ENCODE measurements at places on chromosomes 5 and 9.

GRCh38 chr5:140855772-140856674 lies at the start of gene PCDHA10:
Gene PCDHA10 (plus strand): TSS chr5:140855897. CDS start chr5:140856049, 152 bp downstream.
- peak; percentile 18 for DNase-seq

- DNase-seq = no peak
These were observed 318.9 kb upstream of the RIOK2 start for GRCh38 chr5:97501965-97502305.

DNA sequence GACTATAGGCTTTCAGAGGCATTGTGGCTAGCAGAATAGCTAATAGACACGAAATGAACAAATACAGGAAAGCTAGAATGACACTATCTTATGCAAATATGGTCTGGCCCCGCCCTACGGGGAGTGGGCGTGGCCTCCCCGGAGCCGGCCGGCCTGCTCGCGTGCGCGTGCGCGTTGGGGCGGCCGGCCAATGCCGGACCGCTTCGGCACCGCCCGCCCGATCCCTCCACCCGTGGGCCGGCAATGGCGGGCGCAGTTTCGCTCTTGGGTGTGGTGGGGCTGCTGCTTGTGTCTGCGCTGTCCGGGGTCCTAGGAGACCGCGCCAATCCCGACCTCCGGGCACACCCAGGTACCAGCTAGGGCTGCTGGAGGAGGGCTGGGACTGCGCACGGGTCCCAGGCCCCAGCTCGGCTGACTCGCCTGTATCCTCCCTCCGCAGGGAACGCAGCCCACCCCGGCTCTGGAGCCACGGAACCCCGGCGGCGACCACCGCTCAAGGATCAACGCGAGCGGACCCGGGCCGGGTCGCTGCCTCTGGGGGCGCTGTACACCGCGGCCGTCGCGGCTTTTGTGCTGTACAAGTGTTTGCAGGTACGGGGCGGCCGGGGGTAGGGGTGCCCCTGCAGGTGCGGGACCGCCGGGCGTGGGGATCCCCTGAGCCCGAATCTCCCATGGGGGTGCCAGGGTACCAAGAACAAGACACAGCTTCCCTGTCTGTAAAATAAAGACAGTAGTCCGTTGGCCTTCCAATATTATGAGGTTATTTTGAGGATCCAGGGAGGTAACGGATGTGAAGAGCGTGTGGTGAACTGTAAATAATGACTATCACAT lies at the start of gene CCDC107:
CCDC107 (plus strand) TSS at position 156 of the 831 bp plus-strand sequence; CDS start at position 244, 88 bp downstream.
- DNase-seq = peak; percentile 86

- DNase-seq = peak; percentile 4
These were observed 87.5 kb upstream of the FSD1L start for GRCh38 chr9:105360344-105360743.

- no peak for DNase-seq
These were observed 35.2 kb upstream of the IRX4 start for GRCh38 chr5:1917830-1918487.

DNA sequence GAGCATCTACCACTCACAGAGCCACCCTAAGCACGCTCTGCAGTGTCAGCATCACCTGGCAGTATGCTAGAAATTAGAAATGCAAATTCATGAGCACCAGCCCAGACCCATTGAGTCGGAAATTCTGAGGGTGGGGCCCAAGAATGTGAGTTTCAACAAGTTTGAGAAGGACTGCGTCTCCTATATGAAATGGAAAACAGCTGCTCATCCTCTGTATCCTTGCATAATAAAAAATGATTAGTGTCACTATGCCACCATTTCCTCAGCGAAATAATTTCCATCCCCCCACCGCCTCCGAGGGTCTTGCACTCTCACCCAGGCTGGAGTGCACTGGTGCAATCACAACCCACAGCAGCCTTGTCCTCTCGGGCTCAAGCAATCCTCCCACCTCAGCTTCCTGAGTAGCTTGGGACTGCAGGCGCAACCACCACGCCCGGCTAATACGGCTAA lies 1.3 kb upstream of the IQGAP2 start:
- no peak for DNase-seq

DNA sequence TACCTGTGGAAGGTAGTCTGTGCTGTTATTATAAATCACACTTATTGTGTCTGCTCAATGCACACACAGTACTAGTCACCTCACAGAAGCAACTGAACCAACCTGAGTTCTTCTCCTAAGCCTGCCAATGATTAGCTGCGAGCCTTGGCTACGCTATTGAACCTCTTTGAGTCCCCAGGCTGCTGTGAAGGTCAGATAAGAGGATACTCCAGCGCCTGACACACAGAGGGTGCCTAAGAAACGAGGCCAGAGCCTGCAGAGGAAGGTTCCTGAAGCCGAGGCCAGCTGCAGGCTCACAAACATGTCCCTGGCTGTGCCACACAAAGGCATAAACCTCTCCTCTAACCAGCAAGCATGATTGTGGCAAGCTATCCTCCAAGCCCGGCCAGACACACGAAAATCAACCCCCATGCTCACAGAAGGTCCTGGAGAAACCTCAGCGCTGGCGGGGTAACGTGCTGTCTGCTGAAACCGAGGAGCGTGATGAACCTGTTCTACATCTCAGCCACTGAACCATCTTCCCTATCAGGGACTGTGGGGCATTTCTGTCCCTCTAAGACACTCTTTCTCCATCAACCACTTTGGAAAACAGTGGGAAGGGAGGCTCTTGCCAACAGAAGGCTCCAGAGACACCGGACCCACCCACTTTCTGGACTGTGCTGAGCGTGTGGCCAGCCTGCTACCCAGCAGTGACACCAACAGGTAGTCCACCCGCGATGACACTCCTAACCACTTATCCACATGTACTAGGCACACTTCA lies 53.2 kb upstream of the SLC25A51 start:
- no peak for DNase-seq

- no peak for DNase-seq
These were observed 109.2 kb upstream of the SHB start for GRCh38 chr9:38178237-38178636.

DNA sequence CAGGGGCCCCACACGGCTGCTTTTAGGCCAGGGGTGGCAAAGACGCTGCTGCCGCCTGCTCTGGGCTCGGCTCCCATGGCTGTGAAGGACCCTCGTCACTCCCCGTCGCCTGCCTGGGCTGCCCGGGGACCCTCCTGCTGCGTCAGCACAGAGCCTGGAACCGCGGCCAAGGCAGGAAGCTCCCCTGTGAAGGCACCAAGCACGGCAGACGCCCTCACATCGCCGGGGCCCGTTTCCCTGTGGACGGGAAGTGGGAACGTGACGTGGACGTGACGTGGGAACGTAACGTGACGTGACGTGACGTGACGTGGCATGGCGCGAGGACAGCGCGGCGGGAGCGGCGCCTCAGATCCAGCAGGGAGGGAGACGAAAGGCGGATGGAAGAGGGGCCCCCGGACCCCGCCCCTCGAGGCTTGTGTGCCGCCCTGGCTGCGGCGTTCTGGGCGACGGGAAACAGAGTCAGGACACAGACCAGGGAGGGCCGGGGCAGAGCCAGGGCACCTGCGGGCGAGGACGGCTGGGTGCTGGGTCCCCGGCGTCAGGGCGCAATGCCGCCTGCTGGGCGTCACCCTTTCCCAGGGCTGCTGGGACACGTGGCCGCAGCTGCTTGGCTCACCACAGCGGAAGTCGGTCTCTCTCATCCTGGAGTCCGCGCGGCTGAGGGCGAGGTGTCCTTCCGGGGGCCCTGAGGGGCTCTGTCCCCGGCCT lies 53.1 kb downstream of the MRPL36 start:
- DNase-seq = no peak

DNA sequence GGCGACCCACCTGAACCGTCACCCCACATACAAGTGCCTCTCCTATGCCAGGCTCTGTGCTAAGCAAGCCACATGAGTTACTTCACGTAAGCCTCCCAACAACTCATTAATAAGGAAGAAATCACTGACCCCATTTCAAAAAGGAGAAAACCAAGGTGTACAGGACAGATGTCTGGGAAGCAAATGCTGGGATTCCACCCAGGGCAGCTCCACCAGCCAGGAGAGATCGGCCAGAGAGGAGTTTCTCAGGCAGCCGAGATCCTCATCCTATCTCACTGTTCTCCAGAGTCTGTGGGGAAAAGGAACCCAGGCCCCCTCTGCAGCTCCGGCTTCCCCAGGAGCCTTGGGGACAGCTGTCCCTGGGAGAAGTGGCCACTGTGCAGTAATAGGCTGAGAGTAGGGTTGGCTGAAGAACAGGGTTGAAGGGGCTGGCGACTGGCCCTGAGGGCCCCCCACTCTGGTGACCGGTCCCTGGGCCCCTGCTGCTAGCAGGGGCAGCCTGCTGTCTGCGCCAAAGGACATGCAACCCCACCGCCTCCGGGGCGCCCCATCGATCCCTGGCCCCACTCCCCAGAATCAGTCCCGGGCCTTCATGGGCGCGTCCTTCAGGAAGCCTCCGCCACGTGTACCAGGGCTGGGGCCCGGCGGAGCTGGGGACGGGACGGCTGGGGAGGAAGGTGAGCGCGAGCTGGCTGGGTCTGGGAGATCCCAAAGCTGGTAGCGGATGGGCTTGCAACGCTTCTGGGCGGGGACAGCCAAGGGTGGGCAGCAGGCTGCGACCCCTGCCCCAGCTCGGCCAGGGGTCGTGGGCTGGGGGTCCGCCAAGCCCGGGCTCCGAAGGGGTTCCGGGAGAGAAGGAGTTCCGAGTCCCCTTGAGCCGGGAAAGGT lies 44.1 kb upstream of the STXBP1 start:
- DNase-seq = no peak

GRCh38 chr5:88878976-88879375 lies 4.0 kb downstream of the MEF2C start:
- DNase-seq = no peak

- no peak for DNase-seq
These were observed 21.3 kb downstream of the NREP start for GRCh38 chr5:111735583-111736270.

DNA sequence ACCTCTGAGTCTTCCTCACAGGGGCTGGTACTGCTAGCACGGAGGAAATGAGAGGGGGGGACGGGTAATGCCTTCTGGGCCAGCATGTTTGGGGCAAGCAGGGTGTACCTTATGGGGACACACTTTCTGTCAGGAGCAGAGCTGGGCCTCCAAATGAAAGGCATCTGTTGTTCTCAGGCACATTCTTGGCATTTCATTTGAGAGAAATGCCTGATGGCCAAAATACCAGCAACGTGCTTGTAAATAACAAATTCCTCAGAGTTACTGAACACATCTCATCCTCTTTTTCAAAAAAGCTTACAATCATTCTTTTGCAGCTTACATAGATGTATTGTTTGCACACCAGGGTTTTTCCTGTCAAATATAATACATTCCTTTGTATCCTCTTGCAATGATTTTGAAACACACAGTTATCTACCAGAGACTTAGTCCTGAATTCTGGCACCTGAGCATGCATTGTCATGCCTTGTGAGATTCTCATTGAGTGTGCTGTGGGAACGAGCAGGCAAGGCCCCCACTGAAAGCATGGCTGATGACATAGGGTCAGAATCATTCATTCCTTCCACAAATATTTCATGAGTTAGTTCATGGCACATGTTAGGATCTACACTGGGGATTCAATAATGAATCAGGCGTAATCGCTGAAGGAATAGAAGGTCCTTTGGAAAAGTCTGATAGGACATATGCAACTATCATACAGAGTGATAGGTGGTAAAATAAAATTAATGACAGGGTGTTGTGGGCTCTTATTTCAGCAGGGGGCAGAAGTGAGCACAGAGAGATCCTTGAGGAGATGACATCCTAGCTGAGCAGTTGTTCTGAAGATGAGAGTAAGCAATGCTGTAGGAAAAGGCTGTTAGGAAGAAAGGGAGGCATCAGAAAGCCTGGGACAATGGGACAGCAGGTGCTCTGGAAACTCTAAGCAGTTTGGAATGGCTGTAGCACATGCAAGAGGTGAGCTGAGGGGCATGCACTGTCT lies 260.9 kb upstream of the TUT7 start:
- no peak for DNase-seq

- DNase-seq = no peak
These were observed 34.5 kb upstream of the NIPBL start for GRCh38 chr5:36842087-36842486.

- no peak for DNase-seq
These were observed 383.9 kb downstream of the SH3GL2 start for GRCh38 chr9:17962747-17963146.

DNA sequence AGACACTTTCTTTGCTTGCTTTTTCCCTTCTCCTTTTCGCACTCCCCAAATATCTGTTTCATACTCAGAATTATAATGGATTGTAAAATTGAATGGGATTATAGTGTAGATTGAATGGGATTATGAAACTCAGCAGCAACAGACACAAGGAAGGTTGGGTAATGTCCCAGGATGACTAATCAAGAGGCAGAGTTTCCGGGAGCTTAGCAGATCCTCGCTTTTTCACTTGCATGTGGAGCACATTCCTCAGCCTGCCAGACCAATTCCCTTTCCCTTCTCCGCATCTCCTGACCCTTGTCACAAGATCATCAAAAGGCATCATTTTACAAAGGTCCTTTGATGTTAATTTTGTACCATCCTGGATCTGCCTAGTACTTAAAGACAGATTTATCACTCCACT lies 55.1 kb upstream of the SLC1A1 start:
- DNase-seq = peak; percentile 20

- no peak for DNase-seq
These were observed 37.3 kb downstream of the SEC61B start for GRCh38 chr9:99259231-99259918.

DNA sequence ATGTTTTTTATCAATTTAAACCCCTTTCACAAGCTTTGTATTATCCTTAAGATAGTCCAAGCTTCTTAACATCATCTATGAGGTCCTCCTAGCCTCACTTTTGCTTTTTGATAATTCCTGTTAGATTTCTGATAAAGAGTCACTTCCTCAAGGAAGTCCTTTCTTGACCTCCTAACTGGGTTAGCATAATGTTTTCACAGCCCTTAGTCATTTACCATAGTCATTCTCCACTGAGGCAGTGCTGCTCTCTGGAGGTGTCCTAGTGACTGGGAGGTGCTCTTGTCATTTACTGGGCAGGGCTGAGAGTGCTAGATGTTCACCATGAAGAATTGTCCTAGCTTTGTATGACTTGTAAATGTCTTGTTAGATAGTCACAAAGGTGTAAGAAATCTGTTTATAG lies 26.4 kb downstream of the TNPO1 start:
- peak; percentile 56 for DNase-seq
